ENCODE measurements at places on chromosomes 4 and X.
A peak's percentile ranks its signal among the peaks of the same experiment; 100 is the strongest.

DNA sequence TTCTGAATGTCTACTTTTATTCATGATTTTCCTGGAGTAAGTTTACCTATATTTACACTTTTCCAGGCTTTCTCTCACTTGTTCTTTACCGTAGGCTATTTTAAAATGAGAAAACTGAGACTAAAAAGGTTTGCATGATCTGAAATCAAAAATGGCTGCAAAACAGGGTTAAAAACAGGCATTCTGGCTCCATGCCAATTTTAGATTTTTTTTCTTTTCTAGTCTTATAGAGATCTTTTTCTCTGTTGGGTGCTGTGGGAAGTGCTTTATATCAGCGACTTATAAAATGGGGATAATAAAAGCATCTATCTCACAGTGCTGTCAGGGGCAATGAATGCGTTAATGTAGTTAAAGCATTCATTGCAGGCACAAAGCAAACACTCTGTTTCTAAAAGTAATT is 294.8 kb downstream of the PACRGL start:
- no peak for DNase-seq

DNA sequence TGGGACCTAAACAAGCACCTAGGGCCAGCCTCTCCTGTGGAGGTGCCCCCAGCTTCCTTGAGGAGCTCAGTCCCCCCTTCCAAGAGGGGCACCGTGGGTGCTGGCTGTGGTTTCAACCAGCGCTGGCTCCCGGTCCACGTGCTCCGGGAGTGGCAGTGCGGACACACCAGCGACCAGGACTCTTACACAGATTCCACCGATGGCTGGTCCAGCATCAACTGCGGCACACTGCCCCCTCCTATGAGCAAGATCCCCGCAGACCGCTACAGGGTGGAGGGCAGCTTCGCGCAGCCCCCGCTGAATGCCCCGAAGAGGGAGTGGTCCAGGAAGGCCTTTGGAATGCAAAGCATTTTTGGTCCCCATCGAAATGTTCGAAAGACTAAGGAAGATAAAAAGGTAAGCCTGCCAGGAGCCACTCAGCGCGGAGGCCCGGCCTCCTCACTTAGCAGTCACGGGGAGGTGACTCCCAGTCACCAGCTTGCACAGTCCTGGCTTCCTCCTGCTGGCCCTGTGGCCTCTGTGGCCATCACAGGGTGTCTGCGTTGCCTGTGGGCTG is 24.9 kb downstream of the RGS12 start:
- DNase-seq: no peak

- no peak for DNase-seq
These were observed 315.9 kb downstream of the MAPK10 start for GRCh38 chr4:86043755-86044592.

GRCh38 chrX:119427024-119427794 is 28.1 kb downstream of the SLC25A43 start:
- no peak for DNase-seq

GRCh38 chr4:1542516-1543320 is 136.5 kb upstream of the NKX1-1 start:
- no peak for DNase-seq

- DNase-seq: no peak
These were observed 93.3 kb downstream of the HMX1 start for GRCh38 chr4:8778291-8778690.

GRCh38 chrX:136067097-136067496 is 80.2 kb upstream of the FHL1 start:
- DNase-seq: no peak

GRCh38 chr4:77586951-77587383 is 18.7 kb upstream of the CXCL13 start:
- peak; percentile 5 for DNase-seq

Data from stimulated activated CD8-positive, alpha-beta memory T cell treated with anti-CD3 and anti-CD28 coated beads, Interleukin-2, amount 100 ng/mL, for 1 hour (primary cell).